Osteocyte (in vitro differentiated cells): ENCODE measurements at places on chromosomes 6 and 20. TPM values are rescaled to one million over a fixed set of nuclear protein-coding genes. Genes with fewer than 3 reads are reported as not detected.

DNA sequence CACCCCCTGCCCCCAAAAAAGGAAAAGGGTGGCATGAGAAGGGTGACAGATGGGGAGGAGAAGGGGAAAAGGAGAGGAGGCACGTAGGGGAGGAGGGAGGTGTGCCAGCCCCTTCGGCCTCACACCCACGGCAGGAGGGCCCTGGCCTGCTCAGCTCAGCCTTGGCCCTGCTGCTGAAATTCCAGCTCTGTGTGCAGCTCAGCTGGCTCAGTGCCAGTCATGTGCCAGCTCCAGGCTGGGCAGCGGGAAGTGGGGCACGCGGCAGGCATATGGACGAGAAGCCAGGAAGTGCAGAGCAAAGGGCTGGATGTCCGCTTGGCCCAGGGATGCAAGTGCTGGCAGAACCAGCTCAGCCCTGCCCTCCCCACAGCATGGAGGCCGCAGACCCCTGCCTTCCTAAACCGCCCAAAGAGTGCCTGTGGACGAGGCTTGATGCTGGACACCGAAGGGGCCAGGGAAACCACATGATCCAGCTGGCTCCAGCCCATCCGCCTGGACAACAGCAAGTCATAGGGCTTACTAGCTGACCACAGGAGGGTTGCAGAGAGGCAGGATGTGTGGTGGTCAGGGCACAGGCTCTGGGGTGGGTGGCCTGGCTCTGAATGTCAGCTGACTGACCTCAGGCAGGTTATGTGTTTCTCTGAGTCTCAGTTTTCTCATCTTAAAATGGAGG lies 60.2 kb downstream of the NOL4L start:
- peak; percentile 94 for DNase-seq
- H3K4me3 ChIP-seq, result no peak overlapping the region
- H3K27me3 ChIP-seq, result no peaks in the 10 kb centered on the region
- H3K27ac ChIP-seq, result peak overlapping the region; percentile 31
- peaks cover 58% of the 10 kb centered on the region for H3K4me1 ChIP-seq
- H3K36me3 ChIP-seq, result peaks cover 8% of the 10 kb centered on the region

- peaks cover 6% of the 10 kb centered on the region for H3K4me1 ChIP-seq
- H3K27me3 ChIP-seq, result peaks cover under 1% of the 10 kb centered on the region
- no peak overlapping the region for H3K27ac ChIP-seq
- H3K36me3 ChIP-seq, result no peaks in the 10 kb centered on the region
- no peak for DNase-seq
Measured at GRCh38 chr6:28335040-28335563, 846 bp downstream of the ZSCAN31 start.

DNA sequence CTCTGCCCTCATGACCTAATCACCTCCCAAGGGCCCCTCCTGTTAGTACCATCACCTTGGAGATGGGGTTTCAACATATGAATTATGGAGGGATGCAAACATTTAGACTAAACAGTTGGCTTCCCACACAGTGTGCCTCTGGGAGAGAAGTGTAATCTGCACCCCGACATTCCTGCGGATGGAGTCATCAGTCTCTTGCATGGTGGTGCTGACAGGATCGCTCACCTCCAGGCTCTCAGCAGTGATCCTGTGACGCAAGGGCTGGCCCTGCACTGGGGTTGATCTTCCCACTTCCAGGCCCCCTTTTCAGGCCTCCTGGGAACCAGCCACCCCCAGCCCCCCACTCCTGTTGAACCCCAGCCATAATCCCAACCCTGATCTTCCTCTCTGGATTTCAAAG lies 16.0 kb upstream of the PI16 start:
- no peaks in the 10 kb centered on the region for H3K36me3 ChIP-seq
- peaks cover 33% of the 10 kb centered on the region for H3K4me1 ChIP-seq
- H3K27ac ChIP-seq, result no peak overlapping the region
- H3K27me3 ChIP-seq, result no peaks in the 10 kb centered on the region
- no peak overlapping the region for H3K4me3 ChIP-seq
- DNase-seq, result no peak

GRCh38 chr6:105994591-105995390 lies 91.3 kb upstream of the PRDM1 start:
- no peak for DNase-seq
- H3K36me3 ChIP-seq, result no peaks in the 10 kb centered on the region

- no peaks in the 10 kb centered on the region for H3K27me3 ChIP-seq
- H3K27ac ChIP-seq, result peak overlapping the region; percentile 68
- H3K4me3 ChIP-seq, result no peak overlapping the region
- H3K36me3 ChIP-seq, result peaks cover 7% of the 10 kb centered on the region
- no peak for DNase-seq
Measured at GRCh38 chr6:67683960-67684359, 951.1 kb upstream of the ADGRB3 start.

GRCh38 chr6:109579361-109579760 lies 96.3 kb upstream of the ZBTB24 start:
- peaks cover 12% of the 10 kb centered on the region for H3K27me3 ChIP-seq
- no peak for DNase-seq

- peak overlapping the region; percentile 4 for H3K27ac ChIP-seq
- H3K4me1 ChIP-seq, result peaks cover 20% of the 10 kb centered on the region
- no peaks in the 10 kb centered on the region for H3K27me3 ChIP-seq
Measured at GRCh38 chr6:18048953-18049630, 61.7 kb upstream of the KIF13A start.

DNA sequence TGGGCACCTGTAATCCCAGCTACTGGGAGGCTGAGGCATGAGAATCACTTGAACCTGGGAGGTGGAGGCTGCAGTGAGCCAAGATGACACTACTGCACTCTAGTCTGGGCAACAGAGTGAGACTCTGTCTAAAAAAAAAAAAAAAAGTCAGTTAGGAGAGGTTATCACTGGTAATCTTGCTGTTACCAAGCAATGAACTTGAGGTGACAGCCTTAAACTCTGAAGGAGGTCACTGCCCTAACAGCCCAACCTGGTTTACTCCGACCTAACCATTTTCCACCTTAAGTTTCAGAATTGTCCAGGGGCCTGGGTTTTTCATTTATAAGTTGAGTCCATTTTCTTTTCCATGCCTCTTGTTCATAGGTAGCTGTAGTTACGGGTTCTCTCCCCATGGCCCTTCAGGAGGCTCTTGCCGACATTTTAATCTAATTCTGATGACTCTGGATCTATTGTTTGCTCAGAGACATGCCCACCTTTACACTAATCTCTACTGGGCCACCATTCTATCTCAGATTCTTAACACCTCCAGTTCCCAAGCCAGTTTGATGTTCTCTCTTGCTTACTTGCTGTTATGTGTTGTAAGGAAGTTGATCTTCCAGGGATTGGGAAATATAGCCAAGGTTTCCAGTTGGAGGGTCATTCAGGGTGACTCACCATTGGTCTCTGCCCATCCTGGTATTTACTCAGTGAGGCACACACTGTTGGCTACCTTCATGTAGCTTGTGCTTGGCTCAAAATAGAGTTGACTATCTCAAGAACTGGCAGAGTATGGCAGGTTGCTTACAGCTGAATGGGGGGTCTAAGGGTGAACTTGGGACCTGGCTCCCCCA lies 29.1 kb downstream of the SHLD1 start:
- no peaks in the 10 kb centered on the region for H3K27me3 ChIP-seq
- no peak overlapping the region for H3K4me3 ChIP-seq
- H3K27ac ChIP-seq, result no peak overlapping the region
- peaks cover 11% of the 10 kb centered on the region for H3K36me3 ChIP-seq
- DNase-seq, result no peak
- H3K4me1 ChIP-seq, result no peaks in the 10 kb centered on the region

DNA sequence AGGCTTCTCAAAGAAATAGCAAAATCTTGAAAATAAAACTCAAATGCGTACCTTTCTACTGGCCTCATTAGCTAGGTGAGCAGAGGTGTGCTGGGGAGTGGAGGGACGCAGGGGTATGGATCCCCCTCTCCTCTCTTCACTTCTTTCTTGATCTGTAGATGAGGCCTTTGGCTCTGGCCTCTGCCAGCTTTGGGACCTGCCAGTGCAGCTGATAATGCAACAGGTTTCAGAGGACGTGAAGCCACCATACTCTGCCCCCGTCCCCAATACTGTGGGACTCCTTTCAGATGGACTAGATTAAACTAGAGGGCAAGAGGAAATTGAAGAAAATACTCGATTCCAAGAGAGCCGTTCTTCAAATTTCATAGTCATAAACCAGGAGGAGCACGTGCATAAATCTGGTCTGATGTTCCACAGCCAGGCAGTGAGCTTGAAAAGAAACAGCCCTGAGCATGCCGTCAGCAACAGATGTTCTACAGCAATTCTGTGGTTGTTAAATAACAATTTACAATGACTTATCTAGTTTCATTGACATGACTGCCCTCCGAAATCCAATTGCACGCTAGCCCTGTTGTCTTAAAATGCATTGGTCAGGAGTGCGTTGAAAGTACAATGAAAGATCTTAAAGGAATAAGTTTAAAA lies 245.3 kb upstream of the FOXQ1 start:
- H3K4me1 ChIP-seq, result no peaks in the 10 kb centered on the region
- no peaks in the 10 kb centered on the region for H3K36me3 ChIP-seq
- no peak overlapping the region for H3K27ac ChIP-seq
- no peaks in the 10 kb centered on the region for H3K27me3 ChIP-seq
- DNase-seq, result no peak

- no peaks in the 10 kb centered on the region for H3K27me3 ChIP-seq
- H3K27ac ChIP-seq, result no peak overlapping the region
- peaks cover 12% of the 10 kb centered on the region for H3K4me1 ChIP-seq
- DNase-seq, result no peak
- H3K36me3 ChIP-seq, result no peaks in the 10 kb centered on the region
Measured at GRCh38 chr6:36730424-36731380, 33.1 kb downstream of the RAB44 start.

DNA sequence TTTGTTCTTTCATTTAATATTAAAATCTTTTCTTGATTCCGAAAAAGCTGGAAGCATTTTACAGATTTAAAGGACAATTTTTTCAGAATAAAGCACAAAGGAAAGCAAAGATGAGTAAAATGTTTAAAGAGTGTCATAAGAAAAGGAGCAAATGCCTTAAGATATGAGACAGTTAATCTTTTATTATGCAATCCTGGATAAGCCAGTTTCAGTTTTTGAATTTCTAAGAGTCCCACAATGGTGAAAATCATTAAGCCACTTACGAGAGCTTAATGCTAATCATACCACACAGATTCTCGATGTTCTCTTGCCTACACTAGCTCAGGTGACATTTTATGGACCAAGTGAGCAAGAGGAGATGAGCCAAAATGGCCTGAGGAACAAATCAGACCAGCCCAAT lies 103.7 kb upstream of the RNF217 start:
- H3K27ac ChIP-seq, result no peak overlapping the region
- no peaks in the 10 kb centered on the region for H3K27me3 ChIP-seq
- no peak for DNase-seq

DNA sequence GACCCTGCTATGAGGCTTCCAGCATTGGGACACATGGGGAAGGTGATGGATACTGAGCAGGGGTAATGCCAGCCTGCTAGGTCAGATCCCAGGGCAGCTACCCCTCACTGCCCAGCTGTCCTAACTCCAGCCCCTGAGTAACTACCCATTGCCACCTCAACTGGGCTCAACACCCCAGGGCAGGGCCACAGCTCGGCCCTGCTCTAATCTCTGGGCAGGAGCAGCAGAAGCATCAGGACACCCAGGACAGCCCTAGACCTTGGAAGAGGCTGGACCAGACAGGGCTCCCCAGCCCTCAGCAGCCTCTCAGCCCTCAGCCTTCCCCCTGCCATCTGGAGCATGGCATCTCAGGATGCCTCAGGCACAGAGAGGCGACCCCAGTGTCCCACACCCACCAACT lies 67.4 kb upstream of the TOP1 start:
- H3K27ac ChIP-seq, result no peak overlapping the region
- no peaks in the 10 kb centered on the region for H3K4me1 ChIP-seq
- no peak overlapping the region for H3K4me3 ChIP-seq
- peaks cover 10% of the 10 kb centered on the region for H3K27me3 ChIP-seq

GRCh38 chr6:46137387-46137786 lies 7.6 kb downstream of the ENPP4 start:
- peaks cover 59% of the 10 kb centered on the region for H3K27me3 ChIP-seq
- no peaks in the 10 kb centered on the region for H3K4me1 ChIP-seq
- no peak overlapping the region for H3K4me3 ChIP-seq
- no peaks in the 10 kb centered on the region for H3K36me3 ChIP-seq

The GSTA2 gene
- total RNA-seq, result not detected in 2 replicates

The TSHZ2 gene
- total RNA-seq, result not detected in 2 replicates

The FBXO5 gene
- 8.6 and 8.9 TPM in 2 replicates for total RNA-seq

The HLA-E gene
- 170 and 174 TPM in 2 replicates for total RNA-seq

The MRPS26 gene
- total RNA-seq, result 40.1 and 44.4 TPM in 2 replicates

The C6orf118 gene
- not detected in 2 replicates for total RNA-seq

The NMBR gene
- total RNA-seq, result not detected in 2 replicates

The KCNQ5 gene
- 5.5 and 7.2 TPM in 2 replicates for total RNA-seq
